ENCODE measurements at places on chromosomes 6 and 20.

GRCh38 chr6:70163795-70164194 lies 139.1 kb downstream of the COL9A1 start:
- no peak for DNase-seq

DNA sequence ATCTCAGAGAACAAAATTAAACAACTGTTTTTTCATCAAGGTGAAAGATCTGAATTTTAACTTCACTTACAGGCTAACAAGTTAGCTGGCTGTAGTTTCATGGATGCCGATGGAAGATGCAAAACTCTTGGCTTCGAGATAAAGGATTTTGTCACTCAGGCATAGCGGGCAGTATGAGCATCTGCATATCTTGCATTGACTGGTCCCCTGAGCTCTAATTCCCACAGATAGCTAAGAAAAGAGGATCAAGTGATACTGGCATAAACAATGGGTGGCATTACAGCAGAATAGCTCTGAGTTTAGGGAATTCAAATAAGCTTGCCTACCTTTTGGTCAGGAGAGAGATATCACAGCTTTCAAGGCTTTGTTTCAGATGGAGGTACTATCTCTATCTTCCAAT lies 1.8 kb upstream of the CLVS2 start:
- no peak for DNase-seq

DNA sequence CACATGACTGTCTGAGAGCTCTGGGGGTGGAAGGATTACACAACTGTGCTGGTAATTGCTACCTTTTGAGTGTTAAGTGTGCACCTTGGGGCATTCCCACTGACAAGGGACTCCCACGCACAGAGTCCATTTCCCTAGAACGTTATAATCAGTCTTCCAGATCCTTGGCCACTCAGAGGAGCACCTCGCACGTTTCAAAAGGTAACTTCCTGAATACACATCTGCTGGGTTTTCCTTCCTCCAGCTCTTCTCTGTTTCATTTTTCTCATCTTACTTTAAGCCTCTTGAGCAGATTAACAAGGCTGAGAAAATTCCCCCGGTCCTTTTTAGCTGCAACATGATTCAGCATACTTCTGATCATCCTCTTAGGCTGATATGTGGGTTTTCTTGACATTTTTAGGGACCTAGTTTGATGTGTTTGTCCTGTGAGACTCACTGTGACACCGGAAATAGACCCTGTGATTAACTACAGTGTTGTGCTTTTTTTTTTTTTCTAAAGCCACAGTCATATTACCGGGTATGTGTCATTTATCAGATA lies 98.4 kb upstream of the DUSP22 start:
- DNase-seq = peak; percentile 64

- no peak for DNase-seq
Observed at GRCh38 chr6:122268394-122268793, 131.1 kb upstream of the HSF2 start.

GRCh38 chr6:158053377-158054313 lies 72.0 kb downstream of the SYNJ2 start:
- DNase-seq = no peak

DNA sequence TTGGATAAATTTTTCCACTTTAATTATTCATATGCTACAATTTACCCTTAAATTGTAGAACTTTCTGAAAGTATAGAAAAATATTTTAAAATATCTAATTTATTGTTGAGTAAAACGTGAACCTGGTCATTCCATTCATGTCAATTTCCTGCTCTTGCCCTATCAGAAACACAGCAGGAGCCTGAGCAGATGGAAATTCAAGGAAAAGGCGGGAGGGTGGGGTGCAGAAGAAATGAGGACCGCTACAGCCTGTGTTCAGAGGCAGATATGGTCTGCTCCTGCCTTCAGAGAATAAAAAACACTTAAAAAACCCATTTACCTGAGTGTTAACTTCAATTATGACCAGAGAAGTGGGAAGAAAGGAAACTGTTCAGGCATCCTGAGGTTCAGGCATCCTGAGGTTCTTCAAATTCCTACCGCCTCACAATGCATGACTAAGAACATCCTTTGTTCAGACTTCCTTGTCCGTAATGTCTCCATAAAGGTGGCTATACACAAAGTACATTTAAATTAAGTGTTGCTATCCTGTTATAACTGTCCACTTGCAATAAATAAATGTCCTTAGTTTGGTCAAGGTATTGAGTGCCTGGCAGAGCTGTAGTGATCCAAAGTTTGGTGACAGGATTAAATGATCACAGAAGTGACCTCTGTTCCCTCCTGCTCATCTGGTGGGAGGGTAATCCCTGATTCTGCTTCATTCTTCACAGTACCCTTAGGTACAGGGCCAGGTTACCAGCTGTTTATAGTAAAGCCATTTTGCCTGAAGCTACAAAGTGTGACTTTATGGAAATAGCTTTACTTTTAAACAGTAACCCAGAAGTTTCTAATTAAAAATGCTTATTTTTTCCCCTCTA lies 109.1 kb downstream of the MAN1A1 start:
- DNase-seq = no peak

DNA sequence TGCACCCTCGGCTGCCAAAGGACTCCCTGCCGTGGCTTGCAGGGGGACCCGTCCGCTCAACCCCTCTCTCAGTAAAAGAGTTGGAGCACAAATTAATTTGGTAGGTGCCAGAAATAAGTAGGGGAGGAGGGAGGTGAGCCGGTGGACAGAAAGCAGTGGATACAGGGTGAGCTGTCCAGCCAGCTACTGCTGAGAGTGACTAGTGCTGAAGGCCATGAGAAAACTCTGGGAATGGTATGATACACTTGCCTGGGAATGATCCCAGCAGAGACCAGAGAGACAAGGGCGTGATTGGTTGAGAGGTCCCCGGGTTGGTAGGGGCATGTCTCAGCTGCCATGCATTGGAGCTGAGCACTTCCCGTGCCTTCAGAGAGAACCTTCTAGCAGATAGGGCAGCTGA lies 15.7 kb downstream of the FOXQ1 start:
- no peak for DNase-seq

DNA sequence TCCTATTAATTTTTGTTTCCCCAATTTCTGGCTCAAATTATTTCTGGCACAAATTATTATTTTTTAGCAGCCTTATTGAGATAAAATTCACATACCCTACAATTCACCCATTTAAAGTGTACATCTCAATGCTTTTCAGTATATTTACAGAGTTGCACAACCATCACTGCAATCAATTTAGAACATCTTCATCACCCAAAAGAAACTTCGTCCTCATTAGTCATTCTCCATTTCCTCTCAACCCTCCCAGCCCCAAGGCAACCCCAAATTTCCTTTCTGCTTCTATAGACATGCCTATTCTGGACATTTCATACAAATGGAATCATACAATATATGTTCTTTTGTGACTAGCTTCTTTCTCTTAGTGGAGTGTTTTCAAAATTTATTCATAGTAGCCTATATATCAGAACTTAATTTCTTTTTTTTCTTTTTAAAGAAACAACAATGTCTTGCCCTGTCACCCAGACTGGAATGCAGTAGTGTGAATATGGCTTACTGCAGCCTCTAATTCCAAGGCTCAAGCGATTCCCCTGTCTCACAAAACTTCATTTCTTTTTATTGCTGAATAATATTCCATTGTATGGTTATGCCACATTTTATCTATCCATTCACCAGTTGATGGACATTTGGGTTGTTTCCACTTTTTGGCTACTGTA lies 84.5 kb downstream of the DNAH8 start:
- DNase-seq = no peak

DNA sequence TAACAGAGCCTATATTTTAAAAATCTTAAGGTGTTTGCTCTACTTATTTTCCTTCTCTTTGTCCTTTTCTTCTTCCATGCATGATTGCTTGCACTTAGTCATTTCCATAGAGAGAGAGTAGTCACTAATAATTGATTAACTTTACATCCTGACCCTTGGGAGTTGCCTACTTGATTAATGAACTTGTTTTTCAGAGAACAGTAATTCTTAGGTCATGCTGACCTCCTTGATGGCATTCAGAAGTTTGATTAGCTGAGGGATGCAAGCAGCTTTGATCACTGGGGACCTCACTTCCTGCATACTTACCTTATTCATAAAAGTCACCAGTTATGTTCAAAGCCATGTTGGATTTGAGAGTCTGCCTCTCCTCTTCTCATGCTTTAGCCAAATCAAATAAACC lies 715.6 kb upstream of the ID4 start:
- DNase-seq = no peak

DNA sequence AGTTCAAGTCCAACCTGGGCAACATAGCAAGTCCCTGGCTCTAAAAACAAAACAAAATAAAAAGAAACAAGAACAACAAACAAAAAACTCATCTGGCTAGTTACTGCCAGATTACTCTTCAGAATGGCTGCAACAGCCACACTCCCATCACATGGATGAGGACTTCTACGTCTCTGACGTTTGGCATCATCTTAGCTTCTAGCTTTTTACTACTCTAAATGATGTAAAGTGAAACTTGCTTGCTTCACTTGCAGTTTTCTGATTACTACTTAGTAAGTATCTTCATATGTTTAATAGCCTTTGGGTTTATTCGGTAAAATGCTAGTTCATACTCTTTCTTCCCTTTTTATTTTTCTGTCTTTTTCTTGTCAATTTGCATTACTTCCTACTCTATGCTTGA lies 161.1 kb upstream of the CARMIL1 start:
- DNase-seq = no peak

- no peak for DNase-seq
Observed at GRCh38 chr6:41454189-41454789, 91.9 kb upstream of the FOXP4 start.

GRCh38 chr6:126444659-126445273 lies 104.9 kb downstream of the CENPW start:
- no peak for DNase-seq

GRCh38 chr6:14867802-14868201 lies 378.1 kb upstream of the JARID2 start:
- DNase-seq = no peak

DNA sequence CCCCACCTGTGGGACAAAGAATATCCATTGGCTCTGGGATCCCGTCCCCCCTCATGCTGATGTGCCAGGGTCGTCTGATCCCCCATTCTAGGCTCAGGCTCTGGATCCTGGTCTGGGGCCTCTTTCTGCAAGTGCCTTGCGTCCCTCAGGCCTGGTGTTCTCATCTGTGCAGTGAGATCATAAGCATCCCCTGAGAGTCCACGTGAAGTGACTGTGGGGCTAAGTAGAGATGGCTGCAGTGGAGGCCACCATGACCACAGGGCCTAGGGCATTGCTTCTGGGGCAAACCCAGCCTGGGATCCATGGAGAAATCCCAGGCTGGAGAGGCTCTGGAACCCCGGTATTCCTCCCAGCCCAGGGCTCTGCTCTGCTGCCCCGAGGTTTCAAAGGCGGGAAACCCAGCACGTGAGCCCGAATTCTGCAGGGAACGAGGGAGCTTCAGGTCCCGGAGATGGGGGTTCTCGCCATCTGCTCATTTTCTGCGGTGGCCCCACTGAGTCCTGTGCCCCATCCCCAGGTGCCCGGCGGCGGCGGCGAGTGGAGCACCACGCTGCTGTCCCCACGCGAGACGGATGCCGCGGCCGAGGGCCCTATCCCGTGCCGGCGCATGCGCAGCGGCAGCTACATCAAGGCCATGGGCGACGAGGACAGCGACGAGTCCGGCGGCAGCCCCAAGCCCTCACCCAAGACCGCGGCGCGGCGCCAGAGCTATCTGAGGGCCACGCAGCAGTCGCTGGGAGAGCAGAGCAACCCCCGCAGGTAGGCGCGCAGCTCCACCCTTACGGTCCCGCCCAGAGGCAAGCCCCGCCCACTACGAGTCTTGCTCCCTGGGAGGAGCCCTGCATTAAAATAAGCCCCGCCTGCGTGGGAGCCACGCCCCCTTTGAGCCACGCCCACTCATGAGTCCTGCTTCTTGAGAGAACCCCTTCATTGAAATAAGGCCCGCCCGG lies 105.5 kb upstream of the MYL9 start:
- peak; percentile 83 for DNase-seq

DNA sequence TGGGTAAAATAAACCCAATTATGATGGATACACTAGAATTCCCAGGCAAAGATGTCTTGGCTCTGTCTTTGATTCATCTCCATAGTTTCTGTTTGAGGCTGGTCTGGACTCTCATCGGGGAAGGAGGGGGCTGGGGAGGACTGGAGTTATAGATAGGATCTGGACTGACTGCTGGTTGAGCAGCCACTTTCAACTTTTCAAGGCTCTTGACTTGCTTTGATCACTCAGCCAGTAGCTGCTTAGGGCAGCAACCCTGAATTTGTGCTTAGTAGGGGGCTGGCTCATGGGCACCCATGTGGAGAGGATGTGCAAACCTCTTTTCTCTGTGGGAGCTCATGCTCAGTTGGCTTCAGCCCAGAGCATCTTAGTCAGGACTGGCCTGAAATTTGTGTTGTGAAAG lies 114.0 kb upstream of the NEDD9 start:
- DNase-seq = no peak

GRCh38 chr6:246352-246751 lies 45.9 kb upstream of the DUSP22 start:
- DNase-seq = no peak

DNA sequence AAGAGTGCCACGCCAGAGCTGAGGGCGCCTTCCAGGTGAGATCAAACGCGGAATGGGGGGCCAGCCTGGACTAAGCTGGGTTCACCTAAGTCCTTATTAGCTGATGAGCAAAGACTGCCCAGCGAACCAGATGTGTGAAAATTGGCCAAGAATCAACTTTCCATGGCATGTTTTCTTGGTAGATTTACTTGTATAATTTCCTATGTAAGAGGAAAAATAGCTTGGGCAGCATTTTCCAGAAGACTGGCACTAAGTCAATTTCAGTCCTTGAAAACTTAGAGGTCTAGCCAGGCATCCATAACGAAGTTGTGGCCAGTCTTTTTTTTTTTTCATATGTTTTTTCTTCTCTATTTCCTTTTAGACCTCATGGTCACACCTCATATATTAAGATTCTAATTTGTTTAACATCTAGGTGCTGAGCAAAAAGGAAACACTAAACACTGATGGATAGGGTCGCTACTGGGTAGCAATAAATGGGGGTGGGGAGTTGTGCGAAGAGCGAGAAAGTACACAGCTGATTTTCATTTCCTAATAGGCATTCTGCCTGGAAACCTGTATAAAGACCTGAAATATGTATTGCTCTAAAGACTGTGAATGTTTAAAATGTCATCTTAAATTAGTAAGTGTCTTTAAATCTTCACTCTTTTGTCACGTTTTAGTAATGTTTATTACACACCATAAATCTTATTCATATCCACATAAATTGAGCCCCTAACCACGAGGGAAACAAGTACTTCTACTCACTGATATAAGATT lies 188.8 kb downstream of the CD83 start:
- no peak for DNase-seq

DNA sequence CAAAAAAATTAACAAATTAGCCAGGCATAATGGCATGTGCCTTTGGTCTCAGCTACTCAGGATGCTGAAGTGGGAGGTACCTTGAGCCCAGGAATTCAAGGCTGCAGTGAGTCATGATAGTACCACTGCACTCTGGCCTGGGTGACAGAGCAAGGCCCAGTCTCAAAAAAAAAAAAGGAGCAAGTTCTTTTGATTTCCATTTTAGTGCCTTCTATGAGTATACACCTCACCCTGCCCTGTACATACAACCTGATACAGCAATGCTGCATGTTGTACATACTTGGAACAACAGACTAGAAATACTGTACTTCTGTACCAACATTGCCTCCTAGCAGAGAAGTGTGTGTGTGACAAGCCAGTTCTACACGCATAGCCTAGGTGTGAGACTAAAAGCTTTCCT lies 97.3 kb upstream of the CARMIL1 start:
- DNase-seq = no peak

Data from CD4-positive, alpha-beta T cell treated with Interleukin-6 at 100 ng/mL for 8 hours (primary cell).